ENCODE measurements at places on chromosomes 11 and 22.
A peak's percentile ranks its signal among the peaks of the same experiment; 100 is the strongest.

- no peak for DNase-seq
These were observed 48.2 kb downstream of the GLYATL2 start for GRCh38 chr11:58796333-58796732.

DNA sequence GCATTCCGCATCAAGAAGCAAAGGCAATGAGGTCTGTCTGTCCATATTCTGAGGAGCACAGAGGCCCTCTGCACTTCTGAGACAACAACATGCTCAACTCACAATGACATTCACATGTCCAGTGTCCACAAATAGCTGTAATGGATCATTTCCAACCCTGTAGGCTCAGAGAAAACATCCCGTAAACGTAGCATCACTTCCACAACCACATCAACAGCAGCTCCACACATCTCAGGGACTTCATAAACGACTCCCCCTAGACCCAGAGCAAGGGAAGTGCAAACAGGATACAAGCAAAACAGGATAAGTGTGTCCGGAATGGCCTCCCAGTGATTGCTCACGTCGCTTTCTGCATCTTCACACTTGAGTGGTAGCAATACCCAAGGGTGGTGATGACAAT, 100.2 kb downstream of the SYN3 start:
- DNase-seq = no peak

DNA sequence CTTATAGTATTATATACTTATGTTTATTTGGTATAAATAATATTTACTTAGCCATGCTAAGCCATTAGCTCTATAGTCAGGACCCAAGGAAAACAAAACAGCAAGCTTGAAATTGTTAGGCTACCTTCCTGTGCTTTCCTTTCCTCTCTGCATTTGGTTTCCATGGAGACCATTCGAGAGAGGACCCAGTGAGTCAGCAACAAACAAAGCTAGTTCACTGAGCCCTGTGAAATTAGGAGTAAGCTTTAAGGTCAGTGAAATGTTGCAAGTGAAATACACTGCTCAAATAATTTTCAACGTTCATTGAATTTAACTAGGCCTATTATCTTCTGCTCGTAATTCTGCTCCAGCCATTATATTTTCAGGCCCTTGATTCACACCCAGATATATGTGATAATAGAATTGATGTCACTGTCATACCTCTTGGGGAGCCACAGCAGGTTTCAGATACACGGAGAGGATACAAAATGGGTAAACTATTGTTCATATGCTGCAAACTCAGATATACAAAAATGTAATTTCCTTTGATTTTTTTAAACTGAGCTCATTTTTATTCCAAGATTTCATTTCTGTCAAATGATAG, 9.1 kb upstream of the OR10D3 start:
- DNase-seq = no peak

DNA sequence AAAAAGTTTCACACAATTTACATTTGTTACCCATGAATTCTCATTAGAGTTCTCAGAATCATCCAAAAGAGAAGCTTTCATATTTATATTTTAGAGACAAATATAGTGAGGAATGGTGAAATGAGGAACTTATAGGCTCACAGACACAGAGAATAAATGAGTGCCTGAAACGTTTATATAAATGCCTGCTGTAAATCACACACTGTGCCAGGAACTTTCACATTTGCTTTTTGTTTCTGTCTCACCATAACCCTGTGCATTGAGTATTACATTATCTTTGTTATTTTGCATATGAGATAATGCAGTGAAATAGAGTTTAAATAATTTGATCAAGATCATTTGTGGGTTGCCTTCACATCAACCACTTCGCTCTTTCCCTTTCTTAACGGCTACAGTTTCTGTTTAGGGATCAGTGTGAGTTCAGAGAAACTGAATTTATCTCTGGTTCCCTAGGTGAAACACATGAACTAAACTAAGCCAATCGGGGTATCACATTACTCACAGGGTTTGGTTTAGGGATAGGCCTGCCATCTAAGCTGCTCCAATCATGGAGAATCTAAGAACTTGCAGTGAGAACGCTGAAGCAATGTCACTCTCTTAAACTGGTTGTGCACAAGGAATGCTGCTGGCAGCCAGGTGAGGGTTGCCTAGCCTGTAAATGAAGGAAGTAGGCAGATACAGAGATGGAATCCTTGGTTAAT, 1339.2 kb upstream of the TENM4 start:
- no peak for DNase-seq

- DNase-seq = peak; percentile 64
These were observed 79.3 kb downstream of the MICAL2 start for GRCh38 chr11:12189543-12190235.

GRCh38 chr11:75667255-75667830, 1.5 kb downstream of the MAP6 start:
- DNase-seq = no peak

DNA sequence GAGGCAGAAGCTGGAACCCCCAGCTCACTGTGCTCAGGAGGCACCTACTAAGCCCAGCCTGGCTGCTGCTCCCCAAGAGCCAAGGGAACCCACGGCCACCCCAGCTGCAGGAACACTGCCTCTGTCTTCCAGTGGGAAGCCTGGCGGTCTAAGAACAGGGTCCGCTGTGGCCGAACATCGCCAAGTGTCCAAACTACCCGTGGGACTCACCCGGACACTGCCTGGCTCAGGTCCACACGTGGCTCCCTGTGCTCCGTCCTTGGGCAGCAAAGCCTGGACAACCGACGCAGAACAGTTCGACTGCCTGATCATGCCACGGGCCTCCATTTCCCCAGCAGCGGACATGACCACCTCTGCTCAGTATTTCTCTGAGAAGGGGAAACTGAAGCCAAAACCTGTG, 747.0 kb downstream of the BRD1 start:
- DNase-seq = no peak

- DNase-seq = no peak
These were observed 36.5 kb downstream of the KIAA0930 start for GRCh38 chr22:45204241-45204640.

GRCh38 chr11:57566905-57567514, 462 bp downstream of the UBE2L6 start:
- peak; percentile 46 for DNase-seq

Data from CD4-positive, alpha-beta T cell treated with Interleukin-21 for 1 hour (primary cell).